ENCODE measurements at places on chromosomes 16 and 17.

GRCh38 chr17:17376362-17376761 is 73.2 kb downstream of the NT5M start:
- DNase-seq, result no peak

GRCh38 chr16:86680661-86681030 is 102.3 kb downstream of the FOXL1 start:
- no peak for DNase-seq

DNA sequence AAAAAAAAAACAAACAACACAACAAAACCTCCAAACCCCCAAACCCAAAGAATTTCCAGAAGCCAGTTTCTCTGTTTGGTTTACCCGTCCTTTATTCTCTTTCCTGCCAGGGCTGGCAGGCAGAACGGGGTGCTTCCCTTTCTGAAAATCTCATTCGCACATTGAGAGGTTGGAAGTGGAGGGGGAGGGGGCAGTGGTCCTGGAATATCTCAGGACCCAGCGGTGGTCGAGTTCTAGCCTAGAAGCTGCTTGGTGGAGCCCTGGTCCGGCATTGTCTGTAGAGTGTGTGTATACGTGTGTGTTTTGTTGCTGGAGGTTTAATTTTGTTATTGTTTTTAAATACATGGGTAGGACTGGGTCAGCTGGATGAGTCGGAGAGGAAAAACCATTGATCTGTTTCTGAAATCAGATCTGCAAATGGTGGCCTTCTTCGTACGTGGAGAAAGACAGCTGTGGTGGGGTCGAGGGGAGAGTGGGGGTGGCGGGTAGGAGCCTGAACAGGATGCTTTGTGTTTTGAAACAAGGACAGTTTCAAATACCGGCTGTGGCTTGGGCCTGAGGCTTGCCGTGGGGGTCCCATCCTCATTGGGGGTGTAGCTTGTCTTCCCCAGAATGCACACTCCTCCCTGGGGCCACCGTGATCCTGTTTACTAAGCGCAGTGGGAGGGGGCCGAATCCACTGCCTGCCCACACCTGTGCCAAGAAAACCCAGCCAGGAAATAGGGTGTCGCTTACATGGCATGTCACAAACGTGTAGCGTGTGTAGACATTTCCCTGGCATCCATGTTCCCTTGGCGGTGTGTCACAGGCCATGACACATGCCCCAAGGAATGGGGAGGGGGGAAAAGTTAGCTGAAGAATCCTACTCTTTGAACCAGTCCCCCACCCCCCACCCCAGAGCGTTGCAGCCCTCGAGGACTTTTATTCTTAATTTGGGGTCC is 1.6 kb downstream of the CMIP start:
- no peak for DNase-seq

GRCh38 chr16:2881783-2882649 is 999 bp upstream of the FLYWCH2 start:
- no peak for DNase-seq

- no peak for DNase-seq
These were observed 1.7 kb downstream of the KANSL1 start for GRCh38 chr17:46191322-46192188.

DNA sequence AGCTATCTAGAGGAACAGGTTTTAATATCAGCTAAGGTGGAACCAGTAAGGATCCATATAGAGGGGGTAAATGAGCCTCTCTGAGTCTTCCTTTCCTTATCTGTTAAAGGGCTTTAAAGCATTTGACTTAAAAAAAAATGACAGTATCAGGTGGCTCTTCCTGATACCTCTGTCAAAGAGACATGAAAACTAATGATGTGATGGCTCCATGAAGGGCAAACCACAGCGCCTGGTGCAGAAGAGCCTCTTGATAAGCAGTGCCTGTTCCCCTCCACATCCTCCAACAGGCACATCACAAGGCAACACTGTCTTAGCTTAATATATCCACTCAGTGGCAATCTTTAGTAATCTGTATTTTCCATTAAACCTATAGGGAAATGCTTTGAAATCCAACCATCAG is 68.9 kb downstream of the USP31 start:
- DNase-seq, result no peak

DNA sequence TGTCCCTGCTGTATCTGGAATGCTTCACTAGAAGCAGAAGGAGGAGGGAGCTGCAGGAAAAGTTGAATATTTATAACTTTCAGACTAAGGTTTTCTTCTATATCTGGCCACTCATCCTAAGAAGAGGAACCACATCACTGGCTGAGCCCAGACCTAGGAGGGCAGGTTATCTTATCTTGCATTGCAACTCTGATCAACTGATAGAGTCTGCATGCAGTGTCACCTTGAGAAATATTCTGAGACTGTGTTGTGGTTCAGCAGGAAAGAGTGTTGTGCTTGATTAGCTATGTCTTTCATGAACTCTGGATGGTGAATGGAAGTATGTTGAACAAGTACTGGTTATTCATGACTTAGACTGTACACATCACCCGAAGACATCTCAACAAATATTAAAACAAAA is 460.0 kb downstream of the TOX3 start:
- DNase-seq, result no peak

GRCh38 chr16:88926374-88926990 is 50.5 kb downstream of the CBFA2T3 start:
- no peak for DNase-seq

DNA sequence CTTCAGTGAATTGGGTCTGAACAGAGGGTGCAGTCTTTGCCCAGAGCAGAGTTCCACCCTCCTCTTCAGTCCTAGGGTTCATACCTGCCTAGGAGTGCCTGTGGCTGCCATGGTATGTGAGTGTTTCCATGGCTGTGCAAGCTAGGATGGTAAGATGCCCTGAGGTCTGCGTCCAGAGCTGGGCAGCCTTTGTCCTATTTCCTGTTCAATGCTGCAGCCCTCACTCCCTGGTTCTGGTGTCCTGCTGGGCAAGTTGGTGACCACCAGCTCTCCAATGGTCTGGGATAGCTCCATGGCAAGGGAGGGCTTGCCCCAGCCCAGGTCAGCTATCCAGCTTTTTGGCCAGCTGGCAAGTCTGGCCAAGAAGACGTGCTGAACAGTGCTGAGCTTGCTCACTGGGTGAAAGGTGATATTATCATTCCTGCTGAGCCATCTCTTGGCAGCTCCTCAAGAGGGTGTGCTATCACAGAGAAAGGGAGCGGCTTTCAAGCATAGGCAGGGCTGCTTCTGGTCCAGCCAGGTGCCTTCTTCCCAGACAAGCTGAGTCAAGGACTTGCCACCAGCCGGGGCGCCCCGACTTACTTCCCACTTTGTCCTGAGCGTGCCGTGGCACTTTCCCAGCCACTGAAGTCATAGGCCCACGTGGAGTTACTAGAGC is 13.0 kb upstream of the NFATC3 start:
- DNase-seq, result no peak

- DNase-seq, result peak; percentile 49
These were observed 1.0 kb downstream of the EEF2K start for GRCh38 chr16:22206842-22207714.

GRCh38 chr17:72342627-72343527 is 222.1 kb downstream of the SOX9 start:
- DNase-seq, result no peak

- no peak for DNase-seq
These were observed 27.0 kb upstream of the NXPH3 start for GRCh38 chr17:49548506-49549310.

- no peak for DNase-seq
These were observed 70.1 kb downstream of the NLK start for GRCh38 chr17:28112606-28113005.

GRCh38 chr16:77594057-77594456 is 128.3 kb upstream of the NUDT7 start:
- no peak for DNase-seq

GRCh38 chr17:74465378-74466110 is 890 bp upstream of the CD300A start:
- no peak for DNase-seq

DNA sequence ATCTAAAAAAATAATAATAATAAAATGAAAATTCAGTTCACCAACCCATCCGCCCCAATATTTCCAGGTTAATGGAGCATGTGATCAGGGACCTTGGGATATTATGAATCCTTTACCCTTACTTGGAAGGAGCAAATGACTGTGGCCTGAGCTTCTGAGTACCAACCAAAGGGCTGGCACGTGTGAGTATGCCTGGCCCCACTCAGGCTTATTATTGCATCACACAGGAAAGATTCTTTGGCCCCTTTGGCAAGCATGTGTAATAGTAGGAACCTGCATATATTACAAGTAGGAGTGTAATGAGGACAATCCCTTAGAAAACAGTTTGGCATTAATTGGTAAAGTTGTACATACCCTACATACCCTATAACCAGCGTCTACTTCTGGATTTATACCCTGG is 7.2 kb upstream of the C17orf78 start:
- no peak for DNase-seq

GRCh38 chr17:31561469-31562375 is 170.2 kb downstream of the RAB11FIP4 start:
- DNase-seq, result no peak

GRCh38 chr16:2235695-2236336 is 428 bp upstream of the DNASE1L2 start:
- DNase-seq, result no peak

DNA sequence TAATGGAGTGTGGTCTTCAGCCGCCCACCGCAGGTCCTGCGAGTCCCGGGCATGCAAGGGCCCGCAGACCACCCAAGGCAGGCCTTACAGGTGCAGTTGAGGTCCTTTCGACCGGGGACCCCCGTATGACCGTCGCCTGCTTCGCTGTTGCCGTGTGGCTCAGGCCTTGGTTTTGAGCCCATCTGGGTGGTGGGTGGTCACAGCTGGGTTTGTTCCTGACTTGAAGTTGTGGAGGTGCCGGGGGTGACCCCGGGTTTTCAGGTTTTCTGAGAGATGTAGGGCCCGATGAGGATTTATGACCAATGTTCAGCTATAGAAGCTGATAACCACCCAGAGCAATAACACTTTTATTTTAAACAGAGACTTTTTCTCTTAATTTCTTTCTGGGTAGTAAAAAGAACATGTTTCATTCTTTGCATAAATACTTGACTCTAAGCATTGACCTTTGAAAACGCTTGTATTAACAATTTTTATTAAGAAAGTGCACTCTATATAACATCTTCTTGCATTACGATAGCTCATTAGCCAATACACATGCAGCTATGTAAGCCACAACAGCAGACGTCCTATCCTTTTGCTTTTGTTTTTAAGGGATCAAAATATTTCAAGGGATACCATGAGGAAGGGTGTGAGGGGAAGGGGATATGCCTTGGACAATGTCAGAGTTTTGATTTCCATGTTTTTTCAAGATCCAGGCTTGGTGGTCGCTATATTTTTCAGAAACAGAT is 1.9 kb downstream of the FOXL1 start:
- DNase-seq, result no peak

DNA sequence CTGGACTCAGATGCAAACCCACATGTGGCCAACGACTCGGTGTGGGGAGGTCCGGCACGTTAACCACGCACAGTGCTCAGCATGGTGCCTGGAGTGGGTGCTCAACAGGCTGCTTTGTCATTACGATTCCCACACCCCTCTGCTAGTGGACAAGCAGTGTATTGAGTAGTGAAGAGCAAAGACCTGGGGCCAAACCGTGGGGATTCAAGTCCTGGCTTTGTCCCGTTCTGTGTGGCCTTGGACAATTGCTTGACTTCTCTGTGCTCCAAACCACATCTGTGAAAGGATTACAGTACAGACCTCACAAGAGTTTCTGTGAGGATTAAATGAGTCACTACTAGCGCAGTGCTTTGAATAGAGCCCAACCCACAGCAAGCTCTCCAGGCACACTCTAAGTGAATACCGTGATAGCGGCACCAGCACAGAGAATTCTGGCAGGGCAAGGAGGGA is 33.8 kb downstream of the TRPV2 start:
- no peak for DNase-seq

GRCh38 chr17:17745476-17746455 is 64.5 kb downstream of the RAI1 start:
- no peak for DNase-seq

GRCh38 chr16:66365651-66366050 is 840 bp upstream of the CDH5 start:
- no peak for DNase-seq

DNA sequence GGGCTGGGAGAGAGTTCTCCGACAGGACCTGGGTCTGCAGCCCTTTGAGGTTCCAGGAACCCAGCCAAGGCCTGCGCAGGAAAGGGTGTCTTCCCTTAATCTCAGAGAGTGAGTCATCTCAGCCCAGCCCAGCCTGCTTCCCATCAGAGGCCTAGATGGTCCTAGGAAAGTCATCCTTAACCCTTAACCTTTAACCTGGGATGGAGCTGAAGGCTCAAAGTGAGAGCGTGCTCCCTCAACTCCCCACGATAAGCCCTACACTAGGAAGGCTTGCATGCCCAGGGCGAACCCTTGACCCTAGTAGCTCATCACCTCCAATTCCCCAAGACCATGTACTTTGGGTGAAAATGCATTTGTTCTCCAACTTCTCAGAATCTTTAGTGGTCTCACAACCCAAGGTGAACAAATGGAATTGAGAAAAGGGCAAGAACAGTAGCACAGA is 4.8 kb upstream of the ATXN7L3 start:
- DNase-seq, result no peak

DNA sequence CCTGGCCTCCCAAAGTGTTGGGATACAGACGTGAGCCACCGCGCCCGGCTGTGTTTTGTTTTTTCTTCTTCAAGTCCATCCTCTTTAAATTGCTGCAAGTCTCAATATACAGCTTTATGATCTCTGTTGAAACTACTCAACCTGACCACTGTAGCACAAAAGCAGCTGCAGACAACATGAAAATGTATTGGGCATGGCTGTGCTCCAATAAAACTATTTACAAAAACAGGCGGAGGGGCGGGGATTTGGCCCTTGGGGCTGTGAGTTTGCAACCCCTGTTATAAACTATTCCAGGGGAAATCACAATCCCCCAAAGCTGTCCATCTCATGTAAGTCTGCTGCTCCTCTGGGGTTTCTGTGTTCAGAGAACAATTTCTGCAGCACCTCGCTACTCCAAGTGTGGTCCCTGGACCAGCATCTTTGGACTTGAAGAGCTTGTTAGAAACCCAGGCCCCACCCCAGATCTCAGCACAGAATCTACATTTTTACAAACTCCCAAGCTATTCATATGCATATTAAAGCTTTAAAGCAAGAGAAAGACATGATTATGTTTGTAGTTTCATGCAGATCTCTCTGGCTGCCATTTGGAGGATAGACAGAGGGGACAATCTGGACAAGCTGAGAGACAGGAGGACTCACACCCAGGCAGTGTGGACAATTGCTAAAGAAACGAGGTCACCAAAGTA is 33.6 kb downstream of the TEKT5 start:
- DNase-seq, result no peak

- no peak for DNase-seq
These were observed 11.5 kb downstream of the SLC46A1 start for GRCh38 chr17:28394337-28395116.

- DNase-seq, result no peak
These were observed 78.3 kb upstream of the FOXF1 start for GRCh38 chr16:86432048-86432447.

GRCh38 chr16:27670071-27670810 is 120.3 kb downstream of the KATNIP start:
- no peak for DNase-seq

DNA sequence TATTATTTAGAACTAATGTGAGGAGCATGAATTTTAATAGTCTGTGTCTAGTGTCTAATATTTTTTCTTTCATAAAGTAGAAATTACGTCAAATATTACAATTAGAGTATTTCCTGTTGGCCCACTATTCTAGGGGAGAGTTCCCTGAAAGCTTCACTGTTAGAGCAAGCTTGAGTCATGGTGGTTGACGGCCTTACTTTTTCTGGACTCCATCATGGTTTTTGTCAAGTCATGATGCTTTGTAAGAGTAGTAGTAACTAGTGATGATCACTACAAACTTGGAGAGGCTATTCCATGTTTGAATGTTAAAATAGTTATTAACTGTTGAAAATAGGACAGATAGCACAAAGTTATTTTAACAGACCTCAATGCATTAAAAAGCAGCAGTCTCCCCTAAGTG is 1.7 kb downstream of the PSMD11 start:
- DNase-seq, result no peak

Data from stimulated activated CD4-positive, alpha-beta T cell treated with anti-CD3 and anti-CD28 coated beads, Interleukin-1b, Interleukin-23, amount 100 ng/mL, for 1 hour (primary cell).